Effector memory CD4-positive, alpha-beta T cell (primary cell): ENCODE measurements at places on chromosomes 4 and X.

DNA sequence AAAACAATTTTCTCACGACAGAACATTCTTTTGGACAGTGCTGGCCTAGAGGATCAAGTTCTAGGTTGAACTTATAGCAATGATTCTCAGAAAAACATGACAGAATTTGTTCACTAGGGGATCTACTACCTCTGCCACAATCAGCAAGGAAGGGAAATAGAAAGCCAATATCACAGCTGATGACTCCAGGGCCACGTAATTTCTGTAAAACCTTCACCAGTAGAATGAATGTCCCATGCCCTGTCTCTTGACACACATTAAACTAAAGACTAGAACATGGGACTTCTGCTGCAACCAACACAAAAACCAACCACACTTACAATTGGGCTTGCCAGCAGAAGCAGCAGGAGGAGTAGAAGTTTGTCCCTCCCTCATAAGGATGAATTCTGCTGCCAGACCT is 86.0 kb upstream of the NPFFR2 start:
- no peak for DNase-seq

GRCh38 chr4:54231419-54231767 is 2.3 kb downstream of the PDGFRA start:
- no peak for DNase-seq

- no peak for DNase-seq
Measured at GRCh38 chr4:112036886-112037285, 108.4 kb upstream of the FAM241A start.

DNA sequence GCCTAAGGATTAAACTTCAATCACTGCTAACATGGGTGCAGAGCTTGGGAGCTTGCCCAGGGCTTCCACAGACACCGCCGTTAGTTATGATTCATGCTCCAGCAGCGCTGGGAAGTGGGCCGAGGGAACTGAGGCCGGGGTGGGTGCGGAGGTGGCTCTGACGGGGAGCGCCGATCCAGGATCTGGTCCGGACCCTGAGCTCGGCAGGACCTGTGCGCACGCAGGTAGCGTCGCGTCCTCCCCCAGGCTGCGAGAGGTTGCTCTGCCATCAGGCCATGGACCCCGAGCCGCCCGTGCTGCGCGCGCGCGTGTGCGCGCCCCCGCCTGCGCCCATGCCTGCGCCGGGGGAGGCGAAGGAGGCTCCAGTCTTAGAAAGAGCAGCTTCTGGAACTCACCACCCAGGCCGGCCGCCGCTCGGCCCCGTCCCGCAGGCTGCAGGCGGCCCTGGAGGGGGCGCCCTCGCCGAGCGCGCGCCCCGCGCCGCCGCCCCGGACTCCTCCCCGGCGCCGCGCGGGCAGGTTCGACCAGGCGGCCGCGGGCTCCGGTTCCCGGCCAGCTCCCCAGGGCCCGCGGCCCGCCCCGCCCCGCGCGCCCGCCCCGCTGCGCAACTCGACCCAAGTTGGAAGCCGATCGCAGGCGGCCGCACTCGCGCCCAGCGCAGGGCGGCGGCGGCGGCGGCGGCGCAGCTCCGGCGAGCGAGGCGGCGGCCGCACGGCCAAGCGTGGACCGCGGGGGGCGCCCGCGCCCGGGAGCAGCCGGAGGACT is 732 bp upstream of the ADRA2C start:
- no peak for DNase-seq

- DNase-seq: peak; percentile 80
Measured at GRCh38 chr4:1351854-1352566, 5.0 kb downstream of the UVSSA start.

GRCh38 chr4:52312722-52313121 is 261.6 kb downstream of the SPATA18 start:
- no peak for DNase-seq

DNA sequence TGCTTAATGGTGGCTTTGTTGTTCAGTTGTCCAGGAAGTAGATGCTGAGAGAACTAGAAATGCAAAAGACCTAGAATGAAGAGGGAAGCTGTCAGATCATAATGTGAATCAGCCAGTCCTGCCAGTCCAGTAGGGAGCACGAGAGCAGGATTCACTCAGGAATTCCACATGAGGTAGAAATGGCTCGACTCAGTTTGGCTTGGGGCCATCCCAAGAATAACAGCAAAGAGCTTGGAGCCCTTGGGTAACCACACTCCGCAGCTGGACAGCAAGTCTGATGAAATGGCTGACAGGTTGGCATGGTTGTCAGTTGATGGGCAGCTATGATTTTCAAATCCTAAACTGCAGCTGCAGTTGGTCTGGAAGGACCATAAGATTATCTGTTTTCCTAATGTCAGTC is 44.5 kb upstream of the WDR1 start:
- DNase-seq: no peak
